CD4-positive, alpha-beta T cell treated with Interleukin-6 for 4 hours (primary cell): ENCODE measurements at places on chromosomes 13 and 19.

- DNase-seq = no peak
Measured at GRCh38 chr19:5141850-5142724, 173.2 kb downstream of the KDM4B start.

DNA sequence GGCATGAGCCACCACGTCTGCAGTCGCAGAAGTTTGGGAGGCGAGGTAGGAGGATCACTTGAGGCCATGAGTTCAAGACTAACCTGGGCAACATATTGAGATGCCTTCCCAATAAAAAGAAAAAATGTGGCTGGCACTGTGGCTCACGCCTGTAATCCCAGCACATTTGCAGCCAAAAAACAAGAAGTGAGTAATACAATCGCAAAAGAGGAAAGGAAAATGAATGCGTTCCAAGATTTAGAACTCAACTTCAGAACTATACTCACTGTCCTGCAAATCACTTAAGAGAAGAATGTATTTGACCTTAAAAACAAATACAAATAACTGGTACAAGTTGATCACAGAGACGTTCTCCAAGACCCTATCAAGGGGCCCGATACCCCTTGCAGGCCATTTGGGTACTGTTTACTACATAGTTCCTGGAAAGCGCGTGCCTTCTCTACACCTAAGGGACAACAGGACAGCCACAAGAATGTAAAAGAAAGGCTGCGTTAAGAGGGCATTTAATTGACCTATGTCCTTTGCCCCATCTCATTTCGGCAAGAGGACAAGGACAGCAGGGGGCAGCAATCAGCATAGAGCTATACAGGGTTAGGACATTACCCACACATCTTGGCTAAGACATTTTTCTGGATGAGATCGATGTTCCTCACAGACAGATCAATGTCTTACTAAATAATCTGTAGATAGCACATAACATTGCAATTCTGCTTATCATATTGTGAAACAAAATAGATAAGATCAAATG is 41.3 kb downstream of the FLT3 start:
- peak; percentile 55 for DNase-seq

DNA sequence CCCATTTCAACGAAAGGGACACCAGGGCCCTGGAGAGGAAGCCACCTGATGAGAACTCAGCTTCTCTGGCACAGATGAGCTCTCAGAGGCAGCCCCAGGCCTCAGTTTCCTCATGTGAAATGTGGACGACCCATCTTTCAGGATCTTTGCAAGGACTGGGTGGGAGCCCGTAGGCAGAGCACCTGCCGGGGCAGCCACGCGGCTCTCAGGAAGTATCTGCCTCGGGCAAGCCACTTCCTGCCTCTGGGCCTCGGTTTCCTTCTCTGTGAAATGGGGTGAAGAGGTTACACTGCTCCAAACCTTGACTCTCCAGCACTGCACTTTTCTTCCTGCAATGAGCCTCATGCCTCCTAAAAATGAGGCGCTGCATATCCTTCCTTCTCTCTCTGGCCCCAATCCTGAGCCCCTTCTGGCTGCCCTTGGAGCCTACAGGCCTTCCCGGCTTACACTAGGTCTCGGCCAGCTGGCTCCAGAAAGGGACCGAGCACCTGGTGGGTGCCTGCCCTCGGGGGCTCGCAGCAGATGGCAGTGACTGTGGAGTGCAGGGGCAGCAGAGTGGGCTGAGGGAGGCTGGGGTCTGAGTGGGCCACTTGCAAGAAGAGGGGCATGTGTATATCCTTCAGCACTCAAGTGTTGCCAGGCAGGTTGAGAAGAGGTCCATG is 3.5 kb downstream of the SSBP4 start:
- peak; percentile 57 for DNase-seq

- DNase-seq = no peak
Measured at GRCh38 chr13:37534676-37535075, 63.9 kb downstream of the POSTN start.

GRCh38 chr19:6516659-6517291 is 14.1 kb upstream of the TNFSF9 start:
- peak; percentile 94 for DNase-seq

DNA sequence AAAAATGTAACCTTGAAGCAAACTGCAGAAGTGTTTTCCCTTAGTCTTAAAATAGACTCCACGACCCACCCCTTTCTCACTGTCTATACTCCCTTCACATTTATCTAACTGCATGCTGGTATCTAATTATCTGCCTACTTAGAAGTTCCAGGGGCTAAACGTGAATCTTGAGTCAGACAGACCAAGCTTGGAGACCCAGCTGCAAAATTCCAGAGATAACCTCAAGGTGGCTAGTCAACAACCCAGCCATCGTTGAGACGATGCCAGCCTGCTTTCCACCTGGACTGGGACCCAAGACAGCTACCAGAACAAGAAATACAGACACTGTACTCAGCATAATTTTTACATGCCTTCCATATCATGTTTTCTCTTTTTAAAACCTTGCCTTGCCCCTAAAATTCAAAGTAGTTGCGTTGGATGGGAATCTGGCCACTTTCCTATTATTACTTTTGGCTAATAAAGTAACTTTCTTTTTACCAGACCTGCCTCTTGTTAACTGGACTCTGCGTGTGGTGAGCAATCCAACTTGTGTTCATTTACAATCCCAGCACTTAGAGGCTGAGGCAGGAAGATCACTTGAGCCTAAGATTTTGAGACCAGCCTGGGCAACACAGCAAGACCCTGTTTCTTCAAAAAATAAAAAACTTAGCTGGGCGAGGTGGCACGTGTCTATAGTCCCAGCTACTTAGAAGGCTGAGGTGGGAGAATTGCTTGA is 82.3 kb downstream of the CDADC1 start:
- no peak for DNase-seq

- DNase-seq = no peak
Measured at GRCh38 chr19:39083599-39083982, 577 bp upstream of the ACP7 start.

DNA sequence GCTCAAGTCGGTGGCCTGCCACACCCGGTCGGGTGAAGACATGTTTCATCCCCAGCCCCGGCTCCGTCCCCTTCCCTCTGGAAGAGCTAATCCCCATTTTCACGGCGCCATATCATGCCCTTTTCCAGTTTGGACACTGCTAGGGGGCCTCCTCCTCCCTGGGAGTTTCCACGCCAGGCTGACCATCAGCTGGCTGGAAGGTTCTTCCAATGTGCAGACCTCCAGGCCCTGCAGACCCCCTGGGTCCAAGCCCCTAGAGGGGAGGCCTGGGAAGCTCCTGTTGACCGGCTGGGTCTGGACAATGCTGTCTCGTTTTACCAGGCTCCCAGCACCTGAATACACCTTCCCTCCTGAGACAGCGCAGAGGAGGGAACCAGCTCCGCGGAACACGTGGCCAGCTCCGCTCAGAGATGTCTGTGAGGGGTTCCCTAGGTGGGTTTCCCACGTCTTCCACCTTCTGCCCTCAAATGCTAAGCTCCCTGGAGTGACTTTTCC is 44.7 kb upstream of the RANBP3 start:
- no peak for DNase-seq

DNA sequence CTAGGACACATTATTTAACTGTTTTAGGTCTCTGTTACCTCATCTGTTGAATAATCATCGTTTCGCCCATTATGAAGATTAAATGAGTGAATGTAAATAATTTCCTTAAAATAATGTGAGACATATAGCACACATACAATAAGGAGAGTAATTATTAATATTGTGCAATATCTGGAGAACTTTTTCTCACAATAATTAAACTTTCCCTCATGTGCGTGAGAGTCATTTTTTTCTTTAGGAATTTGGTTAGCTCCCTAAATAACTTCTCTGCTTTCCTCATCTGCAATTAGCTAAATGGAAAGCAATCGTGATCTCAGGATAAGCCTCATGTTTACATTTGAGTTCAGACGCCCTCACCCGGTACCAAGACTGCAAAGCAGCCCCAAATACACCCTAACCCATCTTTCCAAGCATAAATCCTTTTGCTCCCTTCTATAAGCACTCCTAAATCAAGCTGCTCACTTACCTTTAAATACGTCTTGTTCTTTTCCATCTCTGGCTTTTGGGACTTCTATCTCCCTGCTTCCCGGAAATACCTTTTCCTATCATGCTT is 78.8 kb downstream of the MZT1 start:
- no peak for DNase-seq

GRCh38 chr19:40210889-40211288 is 7.3 kb downstream of the TTC9B start:
- DNase-seq = no peak
